Natural killer cell (primary cell): ENCODE measurements at places on chromosomes 2 and 18. TPM values are rescaled to one million over a fixed set of nuclear protein-coding genes. Genes with fewer than 3 reads are reported as not detected.

GRCh38 chr2:74045454-74045853 lies 60.7 kb downstream of the TET3 start:
- no peak overlapping the region for H3K4me3 ChIP-seq
- no peak overlapping the region for H3K27ac ChIP-seq
- no peaks in the 10 kb centered on the region for H3K27me3 ChIP-seq
- DNase-seq = no peak

- H3K27me3 ChIP-seq = no peaks in the 10 kb centered on the region
- H3K4me3 ChIP-seq = no peak overlapping the region
- H3K4me1 ChIP-seq = peaks cover 22% of the 10 kb centered on the region
- no peak overlapping the region for H3K27ac ChIP-seq
Measured at GRCh38 chr2:69594341-69594740, 49.2 kb downstream of the AAK1 start.

DNA sequence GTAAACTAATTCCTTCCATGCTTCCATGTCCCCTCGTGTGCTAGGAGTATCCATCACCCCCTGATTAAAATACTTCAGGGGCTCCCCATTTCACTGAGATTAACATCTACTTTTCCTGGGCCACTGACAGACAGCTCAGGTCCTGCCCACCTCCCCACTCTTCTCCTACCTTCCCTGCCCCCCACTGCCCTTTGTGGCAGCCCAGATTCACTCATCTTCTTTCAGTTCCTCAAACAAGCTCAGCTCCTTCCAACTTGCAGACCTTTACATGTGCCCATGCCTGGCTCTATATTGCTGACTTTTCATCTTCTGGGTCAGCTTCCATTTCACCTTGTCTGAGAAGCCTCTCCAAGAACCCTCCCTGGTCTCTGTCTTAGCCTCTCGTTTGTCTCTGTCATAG lies 12.0 kb downstream of the RUFY4 start:
- H3K27me3 ChIP-seq = no peaks in the 10 kb centered on the region
- H3K4me1 ChIP-seq = no peaks in the 10 kb centered on the region
- H3K4me3 ChIP-seq = no peak overlapping the region

DNA sequence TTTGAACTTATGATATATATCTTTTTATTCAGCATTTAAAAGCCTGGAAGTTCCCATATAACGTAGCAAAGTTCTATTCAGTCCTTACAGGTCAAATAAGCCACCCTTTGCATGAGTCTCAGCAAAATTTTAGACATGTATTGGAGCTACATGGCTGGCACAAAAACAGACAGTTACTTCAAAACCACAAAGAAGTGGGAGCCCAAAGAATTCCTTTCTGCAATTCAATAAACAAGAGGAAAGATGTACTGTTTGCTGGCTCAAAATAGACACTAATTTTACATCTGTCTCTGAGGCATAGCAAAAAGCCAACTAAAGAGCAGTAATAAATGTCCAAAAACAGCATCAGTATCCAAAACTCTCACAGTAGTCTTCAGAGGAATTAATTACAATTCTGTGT lies 87.0 kb downstream of the ZEB2 start:
- H3K27ac ChIP-seq = no peak overlapping the region
- no peak for DNase-seq
- H3K36me3 ChIP-seq = peaks cover 21% of the 10 kb centered on the region

- no peaks in the 10 kb centered on the region for H3K4me1 ChIP-seq
- no peaks in the 10 kb centered on the region for H3K36me3 ChIP-seq
- H3K27ac ChIP-seq = no peak overlapping the region
- H3K27me3 ChIP-seq = no peaks in the 10 kb centered on the region
Measured at GRCh38 chr2:163812926-163813520, 77.2 kb upstream of the FIGN start.

DNA sequence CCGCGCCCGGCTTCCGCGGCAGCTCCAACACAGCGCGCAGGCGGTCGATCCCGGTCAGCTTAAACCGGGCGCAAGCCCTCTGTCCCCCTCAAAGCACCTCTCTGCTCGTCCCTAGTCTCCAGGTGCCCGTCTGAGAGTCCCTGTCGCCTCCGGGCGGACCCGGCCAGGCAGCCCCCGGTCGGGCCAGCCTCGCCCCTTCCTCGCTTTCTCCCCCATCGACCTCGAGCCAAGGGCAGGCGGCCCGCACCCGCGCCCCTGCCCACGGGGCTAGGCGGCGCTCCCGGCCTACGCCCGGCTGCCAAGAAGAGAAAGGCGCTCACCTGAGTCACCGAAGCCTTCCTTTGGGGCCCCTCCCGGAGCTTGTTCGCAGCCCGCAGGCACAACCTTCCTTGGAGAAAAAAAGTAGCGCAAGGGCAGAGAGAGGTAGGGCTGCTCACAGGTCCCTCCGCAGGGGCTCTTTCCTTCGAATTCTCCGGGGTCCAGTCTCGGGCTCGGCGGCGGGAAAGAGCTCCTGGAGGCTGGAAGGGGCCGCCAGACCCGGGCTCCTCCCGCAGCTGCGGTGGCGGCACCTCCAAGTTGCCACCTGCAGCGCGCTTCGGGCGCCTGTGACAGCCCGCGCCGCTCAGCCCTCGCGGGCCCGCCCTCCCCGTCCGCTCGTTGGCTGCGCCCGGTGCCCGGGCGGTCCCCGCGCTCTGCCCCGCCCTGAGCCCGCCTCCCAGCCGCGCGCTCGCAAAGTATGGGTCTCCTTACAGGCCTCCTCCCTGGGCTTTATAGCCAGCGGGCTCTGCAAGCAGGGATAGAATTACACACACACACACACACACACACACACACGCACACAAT lies 86.5 kb upstream of the EPB41L3 start:
- no peaks in the 10 kb centered on the region for H3K36me3 ChIP-seq
- H3K27ac ChIP-seq = no peak overlapping the region
- H3K27me3 ChIP-seq = peaks cover 29% of the 10 kb centered on the region

GRCh38 chr18:66575263-66575662 lies 28.6 kb downstream of the CDH19 start:
- no peaks in the 10 kb centered on the region for H3K4me1 ChIP-seq
- no peak overlapping the region for H3K4me3 ChIP-seq
- no peaks in the 10 kb centered on the region for H3K36me3 ChIP-seq
- no peak for DNase-seq

GRCh38 chr2:88959480-88960204 lies 268.2 kb downstream of the RPIA start:
- DNase-seq = no peak
- no peak overlapping the region for H3K27ac ChIP-seq
- H3K27me3 ChIP-seq = peaks cover 3% of the 10 kb centered on the region
- H3K36me3 ChIP-seq = no peaks in the 10 kb centered on the region

DOK6 gene
- total RNA-seq = not detected
